Hematopoietic multipotent progenitor cell treated with erythropoietin and hydrocortisone succinate and interleukin-3 and kit ligand, for 6 days (in vitro differentiated cells): ENCODE measurements at places on chromosomes 2 and 18.

- DNase-seq = no peak
Observed at GRCh38 chr2:218476676-218477075, 57.8 kb downstream of the VIL1 start.

DNA sequence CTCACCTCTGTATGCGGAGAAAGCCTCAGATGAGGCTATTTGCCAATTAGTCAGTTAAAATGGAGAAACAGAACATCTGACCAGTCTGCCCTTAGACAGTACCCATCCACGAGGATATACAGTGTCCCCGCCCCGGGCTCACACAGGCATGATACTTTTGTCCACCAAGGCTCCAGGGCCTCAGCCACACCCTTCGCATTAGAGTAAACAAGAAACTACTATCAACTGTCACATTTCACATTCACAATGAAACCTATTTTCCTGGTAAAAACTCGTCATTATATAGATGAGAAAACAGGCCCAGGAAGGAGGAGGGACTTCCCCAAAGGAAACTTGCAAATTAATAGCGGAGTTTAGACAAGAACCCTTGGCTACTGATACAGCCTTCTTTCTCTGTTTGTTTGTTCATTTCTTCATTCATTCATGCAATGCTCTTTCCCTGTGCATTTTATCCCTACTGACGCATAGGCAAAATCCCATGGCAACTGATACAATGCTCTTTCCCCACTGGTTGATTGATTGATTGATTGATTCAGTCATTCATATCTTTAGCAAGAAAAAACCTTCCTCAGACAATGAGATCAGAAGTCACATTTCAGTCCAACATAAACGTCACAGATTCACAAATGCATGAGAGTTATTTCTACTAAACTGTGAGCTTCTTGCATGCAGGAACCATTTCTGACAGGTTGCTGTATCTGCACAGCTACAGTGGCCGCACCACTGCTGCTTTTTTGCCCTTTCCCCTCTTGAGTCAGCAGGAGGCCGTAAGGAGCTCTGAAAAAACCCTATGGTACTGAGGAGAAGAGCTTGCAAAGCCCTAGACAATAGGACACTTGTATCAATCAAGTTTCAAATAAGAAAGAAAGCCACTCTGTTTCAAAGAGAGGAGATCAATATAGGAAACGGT, 777.1 kb downstream of the RNF144A start:
- DNase-seq = no peak

GRCh38 chr2:45700407-45701013, 49.0 kb downstream of the PRKCE start:
- DNase-seq = no peak

DNA sequence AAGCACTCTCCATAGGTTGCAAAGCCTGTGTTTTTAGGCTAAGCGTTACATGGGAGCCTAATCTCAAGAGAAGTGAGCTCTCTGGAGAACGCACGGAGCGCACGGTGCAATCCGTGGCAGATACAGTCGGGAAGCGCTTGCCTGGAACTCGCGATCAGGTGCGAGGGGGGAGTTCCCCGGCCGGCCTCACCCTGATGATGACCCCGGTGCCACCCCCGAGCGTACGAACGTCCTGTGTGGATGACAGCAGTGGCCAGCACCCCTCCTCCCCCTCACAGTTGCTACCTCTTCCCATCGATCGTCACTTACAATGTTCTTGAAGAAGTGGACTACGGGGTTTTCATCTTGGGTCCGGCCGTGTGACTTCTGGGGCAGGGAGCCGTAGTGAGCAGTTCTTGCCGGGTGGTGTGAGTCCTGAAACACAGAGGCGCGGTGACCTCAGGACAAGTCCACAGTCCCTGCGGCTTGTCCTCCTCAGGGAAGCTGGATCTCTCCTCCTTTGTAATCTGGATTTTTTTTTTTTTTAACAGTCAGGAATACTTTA, 142.9 kb downstream of the MBP start:
- DNase-seq = no peak

- no peak for DNase-seq
Observed at GRCh38 chr2:239966029-239966852, 58.9 kb downstream of the NDUFA10 start.

- DNase-seq = no peak
Observed at GRCh38 chr2:219485201-219485580, 13.5 kb upstream of the GMPPA start.

DNA sequence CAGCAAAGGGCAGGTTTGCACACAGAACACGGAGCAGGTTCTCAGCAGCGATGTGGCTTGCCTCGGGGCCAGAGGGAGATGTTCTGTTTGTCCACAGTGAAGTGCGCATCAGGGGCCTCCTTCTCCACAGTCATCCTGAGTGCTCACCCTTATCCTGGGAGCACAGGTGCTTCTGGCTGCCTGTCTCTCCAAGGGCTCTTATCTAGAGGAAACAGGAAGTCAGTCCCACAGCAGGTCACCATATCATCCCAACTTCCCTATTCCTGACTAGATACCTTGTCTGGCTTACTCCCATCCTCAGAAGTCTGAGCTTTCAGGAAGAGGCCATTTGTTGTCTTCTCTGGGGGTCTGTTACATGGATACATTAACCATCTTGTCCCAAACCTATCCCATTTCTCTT, at the start of gene CD207:
TSS of gene CD207 (minus strand) at position 174 of the 400 bp plus-strand sequence. CDS start at position 134, 40 bp downstream.
- no peak for DNase-seq

- DNase-seq = peak; percentile 27
Observed at GRCh38 chr2:212892193-212892592, 259.2 kb downstream of the IKZF2 start.

DNA sequence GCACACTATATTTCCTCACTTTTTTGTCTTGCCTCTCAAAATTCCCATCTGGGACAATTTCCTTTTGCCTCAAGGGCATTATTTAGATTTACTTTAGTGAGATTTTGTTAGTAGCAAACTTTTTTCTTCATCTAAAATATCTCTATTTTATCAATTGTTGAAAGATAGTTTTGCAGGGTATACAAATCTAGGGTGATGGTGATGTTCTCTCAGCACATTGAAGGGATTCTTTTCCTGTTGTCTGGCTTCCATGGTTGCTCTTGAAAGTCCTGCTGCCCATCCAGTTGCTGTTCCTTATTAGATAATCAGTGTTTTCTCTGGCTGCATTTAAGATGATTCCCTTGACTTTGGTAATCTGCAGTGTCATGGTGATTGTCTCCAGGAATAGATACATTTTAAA, 48.1 kb downstream of the NPAS2 start:
- DNase-seq = no peak

DNA sequence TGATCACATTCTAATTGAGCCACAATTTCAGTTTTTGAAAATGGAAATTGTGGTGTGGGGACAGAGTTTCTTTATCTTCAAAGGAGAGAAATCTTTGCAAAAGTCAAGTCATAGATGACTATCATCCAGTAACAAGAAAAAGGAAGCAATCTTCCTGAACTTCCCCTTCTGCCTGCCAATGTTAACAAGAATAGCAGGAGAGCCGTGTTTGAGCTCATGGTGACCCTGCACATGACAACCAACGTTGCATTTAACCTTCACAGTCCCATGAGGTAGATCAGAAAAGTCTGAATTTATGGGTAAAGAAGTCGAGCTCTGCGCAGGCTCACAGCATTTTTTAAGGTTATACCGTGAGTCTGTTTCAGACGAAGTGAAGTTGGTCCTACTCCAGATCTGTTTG, 454.9 kb downstream of the LPIN1 start:
- peak; percentile 48 for DNase-seq

DNA sequence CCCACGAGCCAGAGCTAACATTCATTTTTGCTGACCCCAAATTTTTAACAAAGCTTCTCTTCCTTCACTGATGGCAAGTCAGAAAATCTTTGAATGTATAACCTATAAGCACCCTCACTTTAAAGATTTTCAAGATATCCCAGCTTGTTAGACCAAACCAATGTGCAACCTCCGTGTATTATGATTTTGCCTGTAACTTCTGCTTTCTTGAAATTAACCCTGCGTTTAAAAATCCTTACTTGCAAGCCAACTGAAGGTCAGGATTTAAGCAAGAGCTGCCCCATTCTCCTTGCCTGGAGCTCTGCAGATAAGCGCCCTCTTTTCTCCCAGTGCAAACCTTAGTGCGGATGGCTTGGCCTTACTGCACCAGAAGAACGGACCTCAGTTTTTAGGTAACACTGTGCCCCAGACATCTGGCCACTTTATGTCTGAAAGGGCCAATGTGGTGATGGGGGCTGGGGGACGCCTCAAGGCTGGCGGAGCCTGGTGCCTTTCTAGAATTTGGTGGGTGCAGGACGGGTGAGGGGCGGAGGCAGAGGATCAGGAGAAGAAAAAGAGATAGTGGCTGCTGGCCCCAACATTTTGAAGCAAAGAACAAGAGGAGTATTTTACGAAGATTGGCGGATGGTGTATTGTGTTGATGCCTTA, 805 bp upstream of the TNFRSF11A start:
- peak; percentile 48 for DNase-seq
